Myometrial cell (primary cell): ENCODE measurements at places on chromosomes 5 and 9. TPM values are rescaled to one million over a fixed set of nuclear protein-coding genes. Genes with fewer than 3 reads are reported as not detected.

Gene TMC1
- total RNA-seq = not detected in 2 replicates

Gene ZDHHC12
- total RNA-seq = 89.1 and 122 TPM in 2 replicates

Gene MACIR
- 16.0 and 16.7 TPM in 2 replicates for total RNA-seq

Gene NR4A3
- not detected in 2 replicates for total RNA-seq

Gene HRCT1
- total RNA-seq = 0.18 and 0.86 TPM in 2 replicates

Gene DNAJC21
- 19.5 and 21.0 TPM in 2 replicates for total RNA-seq

Gene NPR3
- total RNA-seq = 0.58 and 4.6 TPM in 2 replicates

Gene MEIKIN
- not detected in 2 replicates for total RNA-seq

Gene SPINK13
- not detected in 2 replicates for total RNA-seq

Gene KIF12
- total RNA-seq = not detected in 2 replicates

Gene RPL35
- 3,814 and 4,108 TPM in 2 replicates for total RNA-seq

Gene CACNA1B
- total RNA-seq = under 0.01 TPM in 2 replicates

Gene SPINK1
- not detected in 2 replicates for total RNA-seq

Gene TAF1L
- not detected in 2 replicates for total RNA-seq

Gene DDX4
- total RNA-seq = not detected in 2 replicates

Gene TLE1
- 22.5 and 28.5 TPM in 2 replicates for total RNA-seq

Gene SPATA31C1
- total RNA-seq = not detected in 2 replicates
